ENCODE measurements at places on chromosomes 5 and 9. TPM values are rescaled to one million over a fixed set of nuclear protein-coding genes. Genes with fewer than 3 reads are reported as not detected.

- no peak for DNase-seq
Observed at GRCh38 chr5:132425009-132425937, 55.8 kb downstream of the SLC22A5 start.

DNA sequence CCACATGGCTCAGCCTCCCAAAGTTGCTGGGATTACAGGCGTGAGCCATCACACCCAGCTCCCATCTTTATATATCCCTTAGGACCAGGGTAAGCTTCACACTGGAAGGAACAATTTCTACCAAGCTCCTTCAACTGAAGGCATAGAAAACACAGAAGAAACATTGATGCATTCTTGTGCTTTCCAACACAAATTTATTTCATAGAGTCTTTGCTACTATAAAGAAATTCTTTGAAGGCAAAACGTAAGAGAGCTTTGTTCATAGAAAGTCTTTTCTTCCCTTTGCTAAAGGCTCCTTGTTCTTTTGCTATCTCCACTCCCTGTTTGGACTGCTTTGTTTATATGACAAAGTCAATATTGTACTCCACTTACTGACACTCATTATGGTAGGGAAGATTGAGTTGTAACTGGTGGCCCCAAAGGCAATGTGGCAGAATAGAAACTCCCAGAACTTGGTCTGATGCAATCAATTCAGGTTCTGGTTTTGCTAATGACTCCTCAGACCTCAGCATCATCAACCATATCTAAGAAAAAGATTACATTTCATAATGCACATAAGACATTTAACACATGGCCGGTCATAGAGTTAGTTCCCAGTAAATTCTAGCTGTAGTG, 97.4 kb upstream of the CLINT1 start:
- DNase-seq = no peak

- no peak for DNase-seq
Observed at GRCh38 chr5:72648480-72648879, 141.3 kb upstream of the ZNF366 start.

DNA sequence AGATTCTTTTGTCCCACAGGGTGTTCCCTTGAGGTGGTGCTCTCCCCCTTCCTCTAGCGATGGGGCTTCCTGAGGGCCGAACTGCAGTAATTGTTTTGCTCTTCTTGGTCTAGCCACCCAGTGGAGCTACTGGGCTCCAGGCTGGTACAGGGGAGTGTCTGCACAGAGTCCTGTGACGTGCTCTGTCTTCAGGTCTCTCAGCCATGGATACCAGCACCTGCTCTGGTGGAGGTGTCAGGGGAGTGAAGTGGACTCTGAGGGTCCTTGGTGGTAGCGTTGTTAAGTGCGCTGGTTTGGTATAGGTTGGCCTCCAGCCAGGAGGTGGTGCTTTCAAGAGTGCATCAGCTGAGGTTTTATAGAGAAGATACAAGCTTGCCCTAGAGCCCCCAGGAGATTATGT, 20.4 kb upstream of the CEP72 start:
- DNase-seq = no peak

- no peak for DNase-seq
Observed at GRCh38 chr9:79796411-79796810, 224.6 kb downstream of the TLE4 start.

DNA sequence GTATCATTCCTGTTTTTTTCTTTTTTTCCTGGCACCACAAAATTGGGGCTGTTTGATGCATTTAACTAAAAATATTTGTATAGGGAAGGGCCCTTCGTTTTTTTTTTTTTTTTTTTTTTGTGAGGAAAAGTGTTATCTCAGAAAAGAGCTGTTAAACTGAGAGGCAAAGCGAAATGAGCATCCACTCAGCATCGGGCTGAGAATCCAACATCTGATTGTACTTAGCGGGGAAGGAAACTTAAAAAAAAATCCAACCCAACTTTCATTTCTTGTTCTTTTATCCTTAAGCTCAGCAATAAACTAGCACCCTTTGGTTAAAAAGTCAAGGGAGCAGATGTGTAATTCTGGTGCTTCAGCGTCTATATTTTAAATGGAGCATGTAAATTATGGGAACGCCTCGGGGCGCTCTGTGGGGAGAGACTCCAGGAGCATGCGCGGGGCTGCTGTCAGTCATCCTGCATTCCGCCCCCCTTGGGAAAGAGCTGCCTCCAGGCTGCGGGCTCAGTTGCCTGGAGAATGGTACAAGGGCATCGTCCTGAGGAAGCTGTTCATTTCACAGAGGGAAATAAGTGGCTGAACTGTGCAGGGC, 33.3 kb downstream of the DMRT2 start:
- peak; percentile 60 for DNase-seq

GRCh38 chr5:122877518-122877917, 32.1 kb downstream of the SNX24 start:
- no peak for DNase-seq

GRCh38 chr9:108905494-108905893, 28.4 kb downstream of the ELP1 start:
- DNase-seq = no peak

DNA sequence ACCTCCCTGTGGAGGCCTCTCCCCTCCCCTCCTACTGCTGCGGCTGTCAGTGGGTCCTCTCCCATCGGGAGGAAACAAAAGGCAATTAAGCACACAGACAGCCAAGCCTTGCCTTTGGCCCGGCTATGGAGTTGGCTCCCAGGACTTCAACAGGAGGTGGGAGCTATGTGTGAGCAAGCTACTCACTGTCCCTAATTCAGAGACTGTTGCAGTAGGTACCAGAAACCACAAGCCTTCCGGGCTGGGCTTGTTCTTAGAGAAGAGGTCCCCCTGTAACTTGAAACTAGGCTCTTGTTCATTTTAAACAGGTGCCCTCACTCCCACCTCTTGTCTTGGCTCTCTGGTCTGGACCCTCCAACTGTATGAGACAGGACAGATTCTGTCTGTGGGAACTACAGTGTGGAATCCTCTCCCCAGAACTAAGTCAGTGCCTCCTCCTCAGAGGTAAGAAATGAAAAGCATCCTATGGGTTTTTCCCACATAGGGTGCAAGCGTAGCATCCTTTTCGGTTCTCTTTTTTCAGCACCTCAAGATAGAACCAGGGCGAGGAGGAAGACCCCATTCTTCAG, 561.1 kb downstream of the EBF1 start:
- DNase-seq = no peak

GRCh38 chr5:14216902-14217301, 73.8 kb downstream of the TRIO start:
- no peak for DNase-seq

DNA sequence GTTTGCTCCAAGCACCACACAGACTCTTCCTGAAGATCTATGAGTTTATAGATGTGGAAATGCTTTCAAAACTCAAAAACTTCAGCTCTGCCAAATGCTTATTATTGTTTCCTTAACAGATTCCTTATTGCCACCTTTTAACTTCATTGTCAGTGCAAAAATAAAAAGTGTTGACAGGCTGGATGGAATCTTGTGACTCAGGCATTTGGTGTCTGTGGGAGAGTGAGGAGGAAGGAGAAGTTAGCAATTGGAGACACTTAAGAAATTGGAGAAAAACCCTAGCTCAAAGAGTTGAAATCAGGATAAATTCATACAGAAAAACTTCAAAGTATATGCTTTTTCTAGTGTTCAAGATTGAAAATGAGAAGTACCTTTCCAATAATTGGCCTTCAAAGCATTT, 140.6 kb upstream of the PUM3 start:
- DNase-seq = no peak

Gene KIF4B
- total RNA-seq = 0.41 TPM

Gene KIF27
- total RNA-seq = 15.1 TPM

Gene MORN5
- 0.82 TPM for total RNA-seq

Gene CCNO
- total RNA-seq = not detected

Gene RNF180
- 87.6 TPM for total RNA-seq

Gene INSL6
- not detected for total RNA-seq
